ENCODE measurements at places on chromosomes 3 and 15.

DNA sequence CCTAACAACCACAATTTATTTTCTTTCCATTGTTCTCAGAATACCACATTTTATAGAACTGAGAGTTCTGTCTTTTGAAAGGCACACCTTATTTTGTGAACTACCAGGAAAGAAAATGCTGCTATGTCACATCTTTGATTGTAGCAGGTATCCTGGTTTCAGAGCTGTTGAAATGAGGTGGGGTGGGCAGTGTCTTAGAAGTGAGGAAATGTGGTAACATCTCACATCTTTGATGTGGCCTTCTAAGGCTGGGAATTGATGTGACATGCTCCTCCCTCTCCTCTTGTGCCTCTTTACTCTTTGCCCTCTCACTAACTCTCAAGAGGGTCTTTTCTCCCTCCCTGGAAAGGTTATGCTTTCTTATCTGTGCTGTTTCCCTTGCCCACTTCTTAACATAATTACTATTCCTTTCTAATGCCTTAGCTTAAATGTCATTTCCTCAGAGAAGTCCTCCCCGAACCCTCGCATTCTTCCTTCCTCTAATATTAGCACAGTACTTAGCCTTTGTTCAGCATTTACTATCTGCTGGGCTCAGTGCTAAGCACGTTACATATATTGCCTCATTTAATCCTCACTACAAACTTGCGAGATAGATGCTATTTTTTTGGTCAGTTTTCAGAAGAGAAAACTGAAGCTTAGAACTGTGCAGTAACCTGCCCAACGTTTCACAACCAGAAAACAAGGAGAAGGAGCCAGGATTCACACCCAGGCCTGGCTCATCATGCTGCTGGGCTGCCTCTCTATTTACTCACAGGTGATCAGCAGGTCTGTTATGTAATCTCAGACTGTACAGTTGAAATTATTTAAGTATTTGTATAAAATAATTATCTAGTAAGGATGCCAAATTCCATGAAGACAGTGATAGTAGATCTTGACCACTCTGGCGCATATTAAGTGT is 24.0 kb upstream of the SPTSSB start:
- no peak for DNase-seq

DNA sequence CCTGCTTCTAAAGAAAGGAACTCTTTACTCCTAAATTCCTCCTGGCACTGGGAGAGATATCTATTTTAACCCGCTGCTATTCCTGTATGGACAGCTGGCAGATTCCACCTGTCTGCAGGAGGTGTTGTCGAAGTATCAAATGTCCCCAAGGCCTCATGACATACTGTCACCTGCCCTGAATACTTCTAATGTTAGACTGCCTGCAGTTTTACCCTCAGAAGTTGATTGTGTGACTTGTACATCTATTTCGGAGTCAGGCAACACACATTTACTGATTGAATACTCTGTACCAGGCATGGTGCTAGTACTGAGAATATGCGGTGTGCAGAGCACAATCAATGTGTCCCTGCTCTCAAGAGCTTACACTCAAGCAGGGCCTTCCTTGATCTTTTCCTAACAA is 38.6 kb downstream of the PDZRN3 start:
- DNase-seq = no peak

GRCh38 chr15:50675535-50676144 is 11.0 kb downstream of the TRPM7 start:
- DNase-seq = no peak

DNA sequence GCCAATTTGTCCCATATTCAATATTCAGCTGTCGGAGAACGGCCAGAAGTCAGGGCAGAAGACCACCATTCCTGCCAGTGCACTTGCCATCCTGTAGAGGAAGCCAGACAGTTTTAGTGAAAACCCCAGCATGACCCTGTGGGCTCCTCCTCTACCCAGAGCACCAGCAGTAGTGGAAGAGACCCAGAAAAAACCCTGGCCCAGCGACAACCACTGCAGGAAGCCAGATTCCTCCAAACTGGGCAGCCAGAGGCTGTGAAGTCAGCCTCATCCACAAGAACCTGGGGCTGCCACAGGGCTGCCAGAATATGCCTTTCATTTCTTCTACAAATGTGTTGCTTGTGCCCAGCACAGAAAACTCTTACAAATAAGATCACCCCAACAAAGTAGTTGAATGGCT is 67.3 kb downstream of the HMCES start:
- DNase-seq = no peak

- no peak for DNase-seq
Observed at GRCh38 chr3:187833799-187834578, 88.7 kb upstream of the BCL6 start.

- no peak for DNase-seq
Observed at GRCh38 chr3:98978068-98978811, 76.7 kb upstream of the DCBLD2 start.

DNA sequence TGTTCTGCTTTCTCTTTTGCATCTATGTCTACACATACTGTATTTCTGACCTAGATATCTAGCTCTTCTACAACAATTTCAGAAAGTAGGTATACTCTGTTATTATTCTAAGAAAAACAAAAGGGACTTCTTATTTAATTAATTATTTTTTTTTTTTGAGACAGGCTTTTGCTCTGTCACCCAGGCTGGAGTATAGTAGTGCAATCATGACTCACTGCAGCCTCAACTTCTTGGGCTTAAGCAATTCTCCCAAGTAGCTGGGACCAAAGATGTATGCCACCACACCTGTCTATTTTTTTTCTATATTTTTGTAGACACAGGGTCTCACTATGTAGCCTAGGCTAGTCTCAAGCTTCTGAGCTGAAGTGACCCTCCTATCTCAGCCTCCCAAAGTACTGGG is 130.6 kb downstream of the MBNL1 start:
- DNase-seq = no peak

- DNase-seq = no peak
Observed at GRCh38 chr15:45234562-45235235, 17.3 kb upstream of the SLC28A2 start.

DNA sequence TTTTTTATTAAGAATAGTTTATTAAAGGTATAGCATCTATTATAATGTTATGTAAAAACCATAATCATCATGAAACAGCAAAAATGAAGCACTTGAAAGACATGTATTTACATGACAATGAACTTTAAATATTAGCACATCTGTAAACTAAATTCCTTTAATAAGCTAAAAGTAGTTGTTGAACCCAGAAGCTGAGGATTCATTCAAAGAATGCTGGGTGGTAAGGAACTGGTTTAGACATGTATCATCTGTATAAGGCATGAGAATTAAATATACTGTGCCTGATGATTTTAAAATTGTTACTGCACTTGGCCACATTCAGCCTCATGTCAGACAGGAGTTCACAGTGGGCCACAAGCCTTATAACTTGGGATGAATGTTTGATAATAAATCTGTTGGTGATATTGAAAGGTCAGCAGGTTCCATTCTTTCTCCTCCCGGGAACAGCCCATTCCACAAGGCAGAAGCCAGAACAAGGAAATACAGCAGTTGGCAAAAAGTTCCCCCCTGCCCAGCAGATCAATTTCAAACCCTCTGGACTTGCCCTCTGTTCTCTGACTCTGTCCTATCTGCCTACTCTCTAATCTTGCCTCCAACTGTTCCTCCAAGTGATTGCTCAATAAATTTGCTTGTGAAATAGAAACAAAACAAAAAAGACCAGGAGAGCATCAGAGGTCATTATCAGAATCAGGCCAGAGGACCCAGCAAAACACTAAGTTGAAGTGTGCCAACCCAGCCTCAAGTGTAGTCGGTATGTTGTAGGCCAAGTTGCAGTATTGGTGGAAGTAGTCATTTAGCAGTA is 49.8 kb upstream of the TEX264 start:
- DNase-seq = no peak

- DNase-seq = peak; percentile 57
Observed at GRCh38 chr15:39756806-39757522, 25.7 kb downstream of the FSIP1 start.

GRCh38 chr3:94972066-94972465 is 909.2 kb downstream of the NSUN3 start:
- no peak for DNase-seq

GRCh38 chr3:36493051-36493450 is 112.7 kb downstream of the STAC start:
- peak; percentile 39 for DNase-seq

DNA sequence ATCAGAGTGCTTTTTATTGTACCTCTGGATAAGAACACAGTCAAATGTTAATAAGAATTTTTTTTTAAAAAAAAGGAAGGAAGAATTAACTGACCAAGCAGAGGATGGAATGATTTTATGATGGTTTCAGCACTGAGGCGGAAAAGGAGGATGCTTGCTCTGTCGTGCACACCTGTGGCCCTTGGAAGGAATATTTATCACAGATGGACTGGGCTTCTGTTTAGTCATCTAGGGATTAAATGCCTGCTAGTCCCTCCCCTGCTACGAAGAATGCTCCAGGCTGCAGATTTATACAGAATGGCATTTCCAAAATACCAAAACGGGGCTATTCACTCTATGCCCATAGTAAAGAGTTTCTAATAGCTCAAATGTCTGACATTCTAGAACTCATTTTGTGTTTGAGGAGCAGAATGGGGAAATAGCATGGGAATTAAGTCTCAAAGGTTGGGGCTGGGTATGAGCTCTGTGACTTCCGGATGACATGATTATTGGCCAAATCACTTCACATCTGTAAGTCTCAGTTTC is 92.8 kb upstream of the BCL6 start:
- peak; percentile 3 for DNase-seq

GRCh38 chr15:85748729-85749128 is 46.0 kb downstream of the KLHL25 start:
- no peak for DNase-seq

DNA sequence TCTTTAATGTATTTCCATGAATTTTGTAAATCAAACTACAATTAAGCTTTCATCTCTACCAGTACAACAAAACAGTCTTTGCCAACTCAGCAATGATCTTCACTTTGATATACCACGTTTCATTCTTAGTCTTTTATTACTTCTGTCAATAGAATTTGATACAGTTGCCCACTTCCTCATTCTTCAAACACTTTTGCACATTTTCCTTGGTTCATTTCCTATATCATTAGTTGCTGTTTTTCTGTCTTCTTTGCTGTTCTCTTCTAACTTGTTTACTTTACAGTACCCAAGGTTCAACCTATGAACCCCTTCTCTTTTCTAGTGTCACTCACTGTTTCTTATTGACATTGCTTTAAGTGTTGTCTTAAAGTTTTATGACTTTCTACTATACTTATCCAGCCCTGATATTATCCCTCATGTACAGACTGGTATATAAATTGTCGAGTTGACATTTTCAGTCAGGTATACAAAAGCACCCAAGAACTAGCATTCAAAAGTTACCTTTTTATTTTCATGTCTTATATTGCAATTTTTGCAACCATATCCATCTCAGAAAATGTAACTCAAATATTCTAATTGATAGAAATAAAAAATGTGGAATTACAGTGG is 903.1 kb downstream of the NSUN3 start:
- DNase-seq = no peak
